ENCODE measurements at places on chromosomes 2 and 18.
A peak's percentile ranks its signal among the peaks of the same experiment; 100 is the strongest.

- DNase-seq = no peak
Observed at GRCh38 chr2:239021651-239022436, 174.0 kb downstream of the TWIST2 start.

DNA sequence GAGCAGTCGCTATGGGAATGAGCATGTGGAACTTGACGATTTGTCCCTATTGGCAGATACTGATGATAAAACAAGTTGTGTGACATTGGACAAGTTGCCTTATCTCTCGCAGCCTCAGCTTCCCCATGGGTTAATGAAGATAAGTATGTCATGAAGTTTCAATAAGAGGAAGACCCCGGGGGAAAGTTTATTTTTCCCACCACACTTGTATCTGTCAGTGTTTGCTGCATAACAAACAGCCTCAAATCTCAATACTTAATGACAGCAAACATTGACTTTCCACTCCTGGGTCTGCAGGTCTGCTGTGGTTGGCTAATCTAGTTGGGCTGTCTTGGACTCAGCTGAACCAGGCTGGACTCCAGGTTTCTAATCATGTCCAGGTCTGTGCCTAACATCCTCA, 45.8 kb downstream of the INPP5D start:
- DNase-seq = no peak

GRCh38 chr2:213150315-213151097, 906 bp downstream of the IKZF2 start:
- no peak for DNase-seq

DNA sequence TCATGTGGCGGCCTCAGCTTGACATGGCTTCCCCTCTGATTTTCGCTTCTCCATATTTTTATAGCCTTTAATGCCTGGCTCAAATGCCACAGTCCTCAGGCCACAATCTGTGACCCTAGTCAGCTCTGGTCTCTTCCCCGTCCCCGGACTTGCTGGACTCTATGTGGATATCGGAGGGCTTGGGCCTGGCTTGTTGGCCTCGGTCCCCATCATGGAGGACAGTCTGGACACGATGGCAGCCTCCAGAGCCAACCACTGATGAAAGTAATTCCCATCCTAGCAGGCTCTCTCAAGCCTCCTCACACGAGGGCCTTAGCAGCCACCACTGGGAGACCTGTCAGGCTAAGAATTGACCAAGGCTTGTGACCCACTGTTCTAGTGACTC, 61.6 kb downstream of the LPIN1 start:
- no peak for DNase-seq

- peak; percentile 54 for DNase-seq
Observed at GRCh38 chr2:172931918-172932520, 143.6 kb upstream of the MAP3K20 start.

DNA sequence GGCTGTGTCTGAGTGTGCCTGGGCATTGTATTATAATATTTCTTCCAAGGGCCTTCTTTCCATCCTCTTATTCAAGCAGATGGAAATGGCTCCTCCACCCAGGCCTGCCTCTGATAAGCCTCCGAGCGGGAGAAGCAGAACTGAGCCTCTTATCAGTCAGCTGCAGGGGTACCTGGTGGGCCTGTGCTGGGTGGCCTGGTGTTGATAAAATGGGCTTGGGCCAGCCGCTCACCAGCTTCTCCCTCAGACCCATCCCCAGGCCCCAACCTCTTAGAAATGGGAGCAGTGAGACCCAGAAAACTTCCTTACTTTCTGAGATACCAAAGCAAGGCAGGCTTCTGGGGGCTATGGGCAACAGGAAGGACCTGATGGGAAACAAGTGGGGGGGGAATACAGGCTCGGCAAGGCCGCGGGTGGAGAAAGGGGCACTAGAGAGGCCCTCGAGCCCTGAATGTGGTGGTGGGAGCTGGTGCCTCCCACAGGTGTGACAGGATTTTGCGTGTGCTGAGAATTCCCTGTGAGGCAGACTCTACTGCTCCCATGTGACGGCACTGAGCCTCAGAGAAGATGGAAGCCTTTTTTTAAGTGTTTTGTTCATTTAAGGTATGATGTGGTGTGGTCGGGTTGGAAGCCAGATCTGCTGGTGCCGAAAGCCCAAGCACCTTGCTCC, 18.3 kb downstream of the GYPC start:
- no peak for DNase-seq

DNA sequence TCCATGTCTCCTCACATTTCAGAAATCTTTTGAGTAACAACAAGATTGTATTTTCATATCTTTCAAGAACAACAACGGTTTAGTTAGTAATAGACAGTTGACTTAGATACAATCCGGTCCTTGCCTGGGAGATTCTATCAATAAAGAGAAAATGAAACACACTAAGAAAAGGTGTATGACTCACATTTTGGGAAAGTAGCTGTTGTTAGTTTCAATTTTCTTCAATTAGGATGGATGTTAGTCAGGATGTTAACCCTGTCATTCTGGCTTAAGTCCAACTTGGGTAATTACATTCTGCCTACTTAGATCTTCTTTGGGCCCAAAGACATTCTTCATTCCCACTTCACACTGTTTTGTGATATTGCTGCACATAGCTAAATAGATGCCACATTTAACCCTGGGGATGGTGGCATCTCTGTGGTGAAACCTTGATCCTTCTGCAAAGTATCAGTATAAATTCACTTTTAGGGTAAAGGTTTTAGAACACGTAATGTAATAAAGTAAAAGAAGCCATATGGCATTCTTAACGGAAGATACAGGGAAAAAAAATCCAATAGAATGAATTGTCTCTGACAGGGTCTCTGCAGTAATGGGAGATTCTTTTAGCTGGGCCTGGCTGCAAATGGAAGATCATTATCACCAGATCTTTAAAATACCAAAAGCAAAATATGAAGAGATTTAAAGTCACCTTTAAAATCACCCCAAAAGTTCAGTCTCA, 365.5 kb downstream of the FIGN start:
- DNase-seq = no peak

- DNase-seq = no peak
Observed at GRCh38 chr2:216739035-216739434, 43.7 kb upstream of the IGFBP5 start.

GRCh38 chr18:26322890-26323653, 96.8 kb downstream of the TAF4B start:
- DNase-seq = no peak

DNA sequence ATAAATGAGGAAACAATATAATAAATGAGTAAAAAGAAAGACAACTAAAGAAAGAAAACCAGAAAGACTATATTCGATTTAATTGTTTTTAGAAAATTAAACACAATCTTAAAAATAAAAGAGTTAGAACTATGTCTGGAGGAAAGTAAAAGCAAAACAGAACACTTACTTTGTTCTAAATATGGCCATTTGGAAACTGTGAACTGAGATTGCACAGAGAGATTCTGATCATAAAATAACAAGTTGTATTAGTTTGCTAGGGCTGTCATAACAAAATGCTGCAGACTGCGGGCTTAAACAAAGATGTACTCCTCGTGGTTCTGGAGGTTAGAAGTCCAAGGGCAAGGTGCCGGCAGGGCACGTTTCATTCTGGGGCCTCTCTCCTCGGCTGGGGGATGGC, 128.1 kb upstream of the AQP4 start:
- DNase-seq = no peak

- no peak for DNase-seq
Observed at GRCh38 chr2:88585969-88586368, 41.3 kb downstream of the EIF2AK3 start.

GRCh38 chr2:20507166-20507692, 60.4 kb downstream of the RHOB start:
- peak; percentile 67 for DNase-seq

- DNase-seq = peak; percentile 29
Observed at GRCh38 chr2:27765621-27766286, 5.8 kb upstream of the MRPL33 start.

DNA sequence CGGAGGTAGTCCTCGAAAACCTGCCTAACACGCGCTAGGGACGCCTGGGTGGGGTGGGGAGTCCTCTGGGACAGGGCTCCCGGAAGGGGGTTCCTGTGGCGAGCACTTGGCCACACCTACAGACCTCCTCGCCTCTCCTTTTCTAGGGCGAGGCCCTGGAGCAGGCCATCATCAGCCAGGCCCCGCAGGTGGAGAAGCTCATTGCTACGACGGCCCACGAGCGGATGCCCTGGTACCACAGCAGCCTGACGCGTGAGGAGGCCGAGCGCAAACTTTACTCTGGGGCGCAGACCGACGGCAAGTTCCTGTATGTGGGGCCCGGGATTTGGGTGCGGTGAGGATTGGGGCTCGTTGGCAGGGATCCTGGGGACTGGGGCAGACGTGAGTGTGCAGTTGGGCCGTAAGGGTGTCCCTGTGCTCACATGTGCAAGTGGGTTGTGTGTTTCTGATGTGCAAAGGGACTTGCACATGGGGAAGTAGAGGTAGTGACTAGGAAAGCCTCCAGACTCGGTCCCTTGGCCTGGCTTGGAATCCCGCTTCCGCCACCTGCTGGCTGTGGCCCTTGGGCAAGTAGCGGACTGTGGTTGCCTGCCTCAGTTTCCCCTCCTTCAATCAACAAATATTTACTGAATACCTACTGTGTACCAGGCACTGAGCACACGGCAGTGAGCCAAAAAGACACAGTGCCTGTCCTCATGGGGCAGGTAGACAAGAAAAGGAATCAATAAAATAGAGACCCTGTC, 11.7 kb downstream of the ZAP70 start:
- DNase-seq = no peak

DNA sequence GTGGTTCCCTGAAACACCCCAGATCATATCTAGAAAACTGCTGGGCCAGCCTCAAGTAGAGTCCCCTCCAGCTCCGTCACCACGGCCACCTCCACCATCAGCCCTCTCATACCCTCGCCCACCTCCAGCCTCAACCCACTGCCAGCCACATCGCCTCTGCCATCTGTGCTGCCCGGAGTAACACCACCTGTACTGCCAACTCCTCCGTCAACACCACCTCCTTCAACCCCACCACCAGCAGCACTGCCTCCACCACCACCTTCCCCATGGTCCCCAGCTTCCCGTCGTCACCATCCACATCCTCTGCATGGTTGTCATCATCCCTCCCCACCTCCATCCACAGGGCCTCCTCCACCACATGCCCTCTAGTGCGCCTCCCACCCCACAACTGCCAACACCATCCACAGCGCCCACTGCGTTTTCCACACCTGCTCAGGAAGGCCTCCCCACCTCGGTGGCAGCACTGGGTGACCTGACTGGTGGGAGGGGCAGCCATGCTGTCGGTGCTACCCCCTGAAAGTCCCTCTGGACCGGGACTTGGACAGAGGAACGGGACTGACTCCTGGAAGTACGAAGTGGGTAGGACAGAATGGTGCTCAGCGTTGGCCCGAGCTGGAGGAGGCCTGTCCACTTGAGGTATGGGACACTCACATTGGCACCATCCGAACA, 1.6 kb downstream of the SNED1 start:
- no peak for DNase-seq

GRCh38 chr2:112087346-112088020, 32.4 kb downstream of the TMEM87B start:
- no peak for DNase-seq

- DNase-seq = no peak
Observed at GRCh38 chr2:208426412-208427045, 19.9 kb downstream of the PTH2R start.

DNA sequence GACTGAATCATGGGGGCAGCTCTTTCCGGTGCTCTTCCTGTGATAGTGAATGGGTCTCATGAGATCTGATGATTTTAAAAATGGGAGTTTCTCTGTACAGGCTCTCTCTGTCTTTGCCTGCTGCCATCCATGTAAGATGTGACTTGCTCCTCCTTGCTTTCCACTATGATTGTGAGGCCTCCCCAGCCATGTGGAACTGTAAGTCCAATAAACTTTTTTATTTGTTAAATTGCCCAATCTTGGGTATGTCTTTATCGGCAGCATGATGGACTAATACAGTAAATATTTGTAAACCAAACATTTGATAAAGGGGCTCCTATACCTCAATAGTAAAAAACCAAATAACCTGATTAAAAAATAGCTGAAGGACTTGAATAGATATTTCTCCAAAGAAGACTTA, 77.3 kb downstream of the INSIG2 start:
- no peak for DNase-seq

DNA sequence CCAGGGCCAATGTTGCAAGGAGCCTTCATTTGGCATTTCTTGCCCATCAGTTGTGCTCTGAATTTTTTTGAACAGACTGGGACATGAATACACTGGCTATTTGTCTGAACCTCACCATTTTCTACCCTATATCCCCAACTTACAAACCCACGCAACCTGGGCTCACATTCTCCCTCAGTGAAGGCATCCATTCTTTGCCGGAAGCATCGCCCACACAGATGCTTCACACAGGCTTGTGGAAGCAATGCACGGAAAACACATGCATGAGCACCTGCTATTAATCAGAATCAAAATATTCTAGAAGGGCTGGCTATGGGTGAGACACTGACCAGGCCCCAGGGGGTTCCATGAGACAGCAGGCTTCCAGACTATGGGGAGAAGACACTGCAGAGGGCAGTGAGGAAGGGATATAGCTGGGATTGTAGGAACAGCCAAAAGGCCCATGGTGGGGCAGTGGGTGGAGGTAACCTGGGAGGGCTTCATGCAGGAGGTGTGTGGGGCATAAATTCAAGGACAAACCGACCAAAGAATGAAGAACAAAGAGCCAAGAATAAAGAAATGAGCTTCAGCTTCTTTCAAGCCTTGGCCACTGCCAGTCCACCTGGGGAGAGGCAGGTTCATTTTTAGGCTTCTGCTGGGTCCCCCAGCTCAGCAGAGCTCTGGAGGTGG, 261.5 kb downstream of the CELF4 start:
- DNase-seq = no peak

DNA sequence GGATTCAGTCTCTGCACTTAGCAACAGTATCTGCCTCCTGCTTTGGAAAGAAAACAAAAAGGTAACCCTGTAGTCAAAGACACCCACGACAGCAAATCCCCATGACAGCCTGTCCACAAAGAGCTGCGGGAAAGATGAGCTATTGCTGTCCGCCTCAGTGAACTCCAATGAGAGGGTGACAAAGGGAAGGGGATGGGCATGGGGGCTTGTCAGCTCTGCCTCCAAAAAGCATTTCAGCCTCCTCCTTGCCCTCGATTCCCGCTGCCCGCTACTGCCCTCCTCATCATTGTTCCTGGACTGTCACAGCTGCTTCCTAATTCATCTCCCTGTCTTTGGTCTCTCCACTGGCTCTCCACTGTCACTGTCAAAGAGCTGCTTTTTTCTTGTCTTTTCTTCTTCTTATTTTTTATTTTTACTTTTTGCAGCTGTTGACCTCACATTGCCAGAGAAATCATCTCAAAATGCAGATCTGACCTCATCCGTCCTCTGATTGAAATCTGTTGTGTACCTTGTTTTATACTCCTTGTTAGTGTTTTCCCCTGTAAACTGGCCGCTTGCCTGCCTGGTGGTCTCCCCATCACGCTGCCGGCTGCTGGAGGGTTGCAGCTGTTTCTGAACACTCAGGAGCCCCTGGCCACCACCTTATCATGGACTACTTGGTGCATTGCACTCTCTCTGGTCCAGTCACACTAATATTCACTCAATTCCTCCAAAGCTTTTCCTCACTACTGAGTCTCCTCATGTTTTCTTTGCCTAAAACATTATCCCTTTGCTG, 7.9 kb upstream of the E2F6 start:
- no peak for DNase-seq

- DNase-seq = no peak
Observed at GRCh38 chr2:16400127-16400623, 265.5 kb downstream of the CYRIA start.

- no peak for DNase-seq
Observed at GRCh38 chr2:226742347-226742746, 57.3 kb downstream of the IRS1 start.

GRCh38 chr2:18067588-18068384, 189.3 kb downstream of the KCNS3 start:
- no peak for DNase-seq
